Placental pericyte (primary cell): ENCODE measurements at places on chromosomes 2 and 18. TPM values are rescaled to one million over a fixed set of nuclear protein-coding genes. Genes with fewer than 3 reads are reported as not detected.

Gene NTSR2
- not detected in 2 replicates for total RNA-seq

Gene SELENOI
- total RNA-seq: 17.9 and 34.6 TPM in 2 replicates

Gene ASAP2
- total RNA-seq: 40.9 and 76.5 TPM in 2 replicates

Gene MAP2
- total RNA-seq: 0.44 and 0.72 TPM in 2 replicates

Gene RBKS
- total RNA-seq: 0.57 and 1.1 TPM in 2 replicates

Gene CIB4
- total RNA-seq: not detected in 2 replicates

Gene KATNAL2
- 0.88 and 1.6 TPM in 2 replicates for total RNA-seq

Gene MC5R
- total RNA-seq: not detected in 2 replicates

Gene ZDBF2
- 15.2 and 36.1 TPM in 2 replicates for total RNA-seq

Gene COL3A1
- 1,404 and 7,536 TPM in 2 replicates for total RNA-seq
